NT2/D1 (cell line): ENCODE measurements at places on chromosomes 12 and 14.

DNA sequence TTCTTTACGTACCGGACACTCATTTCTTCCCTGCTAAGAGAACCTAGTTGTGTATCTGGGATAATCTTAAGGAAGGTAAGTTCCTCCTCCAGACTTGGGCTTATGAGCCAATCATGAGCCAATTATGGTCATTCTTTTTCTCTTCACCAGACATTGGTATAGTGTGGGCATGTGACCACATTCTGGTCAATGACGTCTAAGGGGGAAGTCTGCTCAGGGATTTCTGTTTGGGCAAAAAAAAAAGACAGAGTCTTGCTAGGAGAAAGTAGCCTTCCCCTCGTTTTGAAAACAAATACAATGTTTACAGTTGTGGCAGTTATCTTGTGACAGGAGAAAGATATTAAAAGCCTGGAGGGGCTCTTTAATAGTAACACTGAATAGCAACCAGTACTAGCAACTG, 20.1 kb upstream of the PLXNC1 start:
- DNase-seq = no peak

- no peak for DNase-seq
Measured at GRCh38 chr12:10783252-10783651, 19.2 kb downstream of the TAS2R7 start.

GRCh38 chr12:116236148-116236731, 41.3 kb downstream of the MED13L start:
- DNase-seq = no peak

- DNase-seq = no peak
Measured at GRCh38 chr14:102822311-102822863, 45.1 kb downstream of the TRAF3 start.

GRCh38 chr12:94235848-94236247, 87.5 kb downstream of the PLXNC1 start:
- no peak for DNase-seq

DNA sequence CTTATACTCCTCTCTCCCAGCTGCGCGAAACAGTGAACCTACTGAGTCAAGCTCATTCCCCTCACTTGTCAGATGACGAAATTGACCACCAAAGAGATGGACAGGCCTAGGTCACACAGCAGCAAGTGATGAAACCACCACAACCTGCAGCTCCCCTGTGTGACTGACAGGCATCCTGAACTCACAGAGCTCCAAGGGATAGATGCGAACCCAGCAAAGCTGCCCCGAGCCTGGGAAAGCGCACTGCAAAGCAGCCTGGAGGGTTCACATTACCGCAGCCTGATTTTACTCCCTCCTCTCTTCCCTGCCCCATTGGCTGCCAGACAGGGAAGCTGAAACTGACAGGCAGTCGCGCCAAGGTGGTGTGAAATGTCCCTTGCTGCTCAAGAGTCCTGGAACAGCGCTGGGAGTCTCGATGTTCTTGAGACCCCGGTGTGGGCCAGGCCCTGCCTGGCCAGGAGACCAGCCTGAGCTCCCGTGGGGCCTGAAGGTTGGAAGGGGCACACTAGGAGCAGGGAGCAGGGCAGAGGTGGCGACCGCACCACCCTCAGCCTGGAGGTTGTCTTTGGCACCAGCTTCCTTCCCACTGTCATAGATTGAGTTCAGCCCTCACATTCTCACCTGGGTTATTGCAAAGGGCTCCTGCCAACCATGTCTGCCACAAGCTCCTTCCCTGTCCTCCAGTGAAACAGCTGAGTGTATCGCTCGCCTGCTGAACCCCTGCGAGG, 36.3 kb downstream of the SNRNP35 start:
- no peak for DNase-seq

DNA sequence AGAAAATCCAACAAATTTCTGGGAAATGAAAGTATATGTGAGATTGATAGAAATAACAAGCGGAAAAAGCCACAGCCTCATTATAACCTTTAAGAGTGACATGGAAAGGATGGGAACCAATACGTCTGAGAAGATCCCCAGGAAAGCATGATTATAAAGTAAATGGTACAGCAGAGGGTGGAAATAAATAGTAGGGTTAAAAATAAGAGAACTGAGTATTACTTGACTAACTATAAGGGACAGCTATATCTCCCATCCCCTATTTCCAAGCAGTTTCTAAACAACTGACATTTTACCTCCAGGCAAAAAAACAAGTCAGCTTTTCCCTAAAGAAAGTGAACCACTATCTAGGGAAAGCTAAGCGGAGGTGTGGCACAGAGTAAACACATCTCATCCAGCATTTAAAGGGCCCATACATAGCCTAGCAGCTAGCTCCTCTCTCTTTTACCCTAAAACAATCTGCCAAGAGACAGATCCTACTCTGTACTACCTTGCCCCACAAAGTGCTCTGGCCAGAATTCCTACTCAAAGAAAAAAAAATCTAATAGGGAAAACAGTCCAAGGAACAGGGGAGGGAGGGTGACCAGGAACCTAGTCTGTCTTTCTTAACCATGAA, 11.2 kb downstream of the OSBPL8 start:
- DNase-seq = no peak

GRCh38 chr14:102493096-102493495, 16.5 kb downstream of the ANKRD9 start:
- DNase-seq = no peak

DNA sequence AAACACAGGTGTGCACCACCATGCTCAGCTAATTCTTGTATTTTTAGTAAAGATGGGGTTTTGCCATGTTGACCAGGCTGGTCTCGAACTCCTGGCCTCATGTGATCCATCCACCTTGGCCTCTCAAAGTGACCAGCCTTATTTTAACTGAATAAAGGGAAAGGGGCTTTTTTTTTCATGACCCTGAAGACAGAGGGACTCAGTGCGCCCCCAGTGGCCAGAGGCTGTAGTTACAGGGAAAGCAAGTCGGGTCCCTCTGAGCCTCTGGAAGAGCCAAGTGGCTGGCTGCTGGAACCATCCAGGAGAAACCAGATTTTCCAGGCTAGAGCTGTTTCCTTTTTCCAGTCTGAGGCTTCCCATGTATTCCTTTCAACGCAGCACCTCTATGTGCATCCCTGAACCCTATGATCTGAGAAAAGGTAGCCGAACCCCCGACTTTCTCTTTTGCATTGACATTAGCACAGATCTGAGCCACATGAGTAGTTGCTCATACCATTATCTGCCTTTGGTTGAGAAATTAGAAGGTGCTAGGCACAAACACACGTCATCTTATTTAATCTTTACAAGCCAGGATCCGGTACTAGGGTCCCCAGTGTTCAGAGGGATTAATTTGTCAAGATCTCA, 342.7 kb downstream of the CACNA1C start:
- DNase-seq = peak; percentile 91

DNA sequence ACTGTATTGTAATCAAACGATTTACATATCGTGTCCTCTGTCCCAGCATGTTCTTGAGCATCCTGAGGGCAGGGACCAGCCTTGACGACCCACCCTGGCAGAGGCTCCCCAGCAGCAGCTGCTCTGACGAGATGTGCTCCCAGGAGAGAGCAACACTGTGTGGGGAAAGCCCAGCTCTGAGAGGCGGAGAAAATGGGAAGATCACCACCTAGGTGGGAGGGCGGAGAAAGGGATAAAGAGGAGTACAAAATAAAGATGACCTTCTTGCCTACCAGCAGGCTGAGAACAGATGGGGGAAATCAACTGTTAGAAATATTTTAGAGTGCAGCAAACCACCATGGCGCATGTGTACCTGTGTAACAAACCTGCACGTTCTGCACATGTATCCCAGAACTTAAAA, 71.5 kb upstream of the CAPRIN2 start:
- DNase-seq = no peak

GRCh38 chr12:90871726-90872096, 83.3 kb downstream of the CCER1 start:
- no peak for DNase-seq

DNA sequence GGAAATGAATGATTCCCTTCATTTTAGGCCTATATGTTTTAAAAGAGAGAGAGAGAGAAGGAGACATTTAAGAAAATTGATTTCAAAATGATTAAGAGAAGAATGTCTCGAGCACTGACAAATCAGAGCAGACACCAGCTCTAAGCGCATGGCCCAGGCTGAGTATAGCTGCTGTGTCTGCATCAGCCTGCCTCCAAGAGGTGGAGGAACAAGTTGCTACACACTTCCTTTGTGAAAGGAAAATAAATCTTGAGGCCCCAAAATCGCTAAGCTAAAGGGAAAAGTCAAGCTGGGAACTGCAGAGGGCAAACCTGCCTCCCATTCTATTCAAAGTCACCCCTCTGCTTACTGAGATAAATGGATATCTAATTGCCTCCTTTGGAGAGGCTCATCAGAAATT, 728.7 kb upstream of the TMEM132C start:
- no peak for DNase-seq

DNA sequence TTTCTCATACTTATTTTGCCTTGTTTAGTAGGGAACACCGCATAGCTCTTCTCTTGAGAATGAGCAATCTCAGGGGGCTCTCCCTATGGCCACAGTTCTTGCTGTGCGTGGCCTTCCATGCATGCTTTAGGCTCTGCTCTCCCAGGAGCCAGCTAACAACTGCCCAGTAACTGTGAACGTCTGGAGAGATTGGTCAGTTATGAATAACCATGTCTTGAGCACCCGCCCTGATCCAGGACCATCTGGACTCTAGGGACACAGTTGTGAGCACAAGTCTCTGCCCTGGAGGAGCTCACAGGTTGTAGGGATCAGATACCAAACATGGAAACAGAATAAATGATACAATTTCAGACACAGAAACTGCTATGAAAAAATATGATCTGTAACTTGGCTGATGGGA, 12.1 kb downstream of the PSMC1 start:
- DNase-seq = no peak

DNA sequence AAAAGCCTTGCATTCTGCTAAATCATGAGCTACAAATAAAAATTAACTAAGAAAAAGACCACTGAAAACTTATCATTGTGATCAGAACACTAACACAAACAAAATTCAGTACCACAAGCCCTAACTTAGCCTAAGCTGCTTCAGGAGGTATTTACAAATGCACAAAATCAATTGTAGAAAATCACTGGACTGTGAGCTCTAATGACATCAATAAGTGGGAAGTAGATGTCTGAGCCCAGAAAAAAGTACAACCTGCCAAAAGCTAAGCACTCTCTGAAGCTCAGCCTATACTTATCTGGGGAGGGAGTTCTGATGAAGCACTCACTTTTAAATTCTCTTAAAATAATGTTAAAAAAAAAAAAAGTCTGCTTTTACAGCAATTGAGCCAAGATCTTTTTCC, 92.9 kb downstream of the SLCO1B1 start:
- DNase-seq = no peak

DNA sequence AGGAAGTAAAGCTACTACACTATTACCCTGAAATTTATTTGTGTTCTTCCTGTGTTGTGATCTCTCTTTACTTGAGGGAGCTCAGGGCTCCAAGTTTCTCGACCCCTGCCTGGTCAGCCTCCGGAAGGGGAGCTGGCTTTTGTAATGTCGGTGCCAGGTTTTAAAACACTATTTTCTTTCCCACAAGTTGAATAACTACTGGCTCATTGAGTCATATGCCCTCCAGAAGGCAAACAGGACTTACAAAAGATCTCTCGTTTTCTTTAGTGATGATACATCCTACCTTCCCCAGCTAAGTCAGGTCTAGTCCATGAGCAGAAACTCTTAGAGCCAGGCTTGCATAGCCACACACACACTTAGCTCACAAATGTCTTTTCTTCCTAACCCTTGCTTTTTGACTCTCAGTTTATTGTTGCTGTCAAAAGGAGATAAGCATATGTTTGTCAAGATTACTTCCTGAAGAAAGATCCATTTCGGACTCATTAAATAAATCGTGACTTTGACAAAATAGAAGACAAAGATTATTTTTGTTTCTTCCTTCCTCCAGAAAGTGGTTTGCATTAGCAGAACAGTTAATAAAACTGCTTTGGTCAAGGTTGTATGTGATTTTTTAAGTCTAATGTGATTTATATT, 209.8 kb upstream of the FLRT2 start:
- DNase-seq = no peak

- no peak for DNase-seq
Measured at GRCh38 chr14:100891051-100891450, 12.5 kb downstream of the RTL1 start.

DNA sequence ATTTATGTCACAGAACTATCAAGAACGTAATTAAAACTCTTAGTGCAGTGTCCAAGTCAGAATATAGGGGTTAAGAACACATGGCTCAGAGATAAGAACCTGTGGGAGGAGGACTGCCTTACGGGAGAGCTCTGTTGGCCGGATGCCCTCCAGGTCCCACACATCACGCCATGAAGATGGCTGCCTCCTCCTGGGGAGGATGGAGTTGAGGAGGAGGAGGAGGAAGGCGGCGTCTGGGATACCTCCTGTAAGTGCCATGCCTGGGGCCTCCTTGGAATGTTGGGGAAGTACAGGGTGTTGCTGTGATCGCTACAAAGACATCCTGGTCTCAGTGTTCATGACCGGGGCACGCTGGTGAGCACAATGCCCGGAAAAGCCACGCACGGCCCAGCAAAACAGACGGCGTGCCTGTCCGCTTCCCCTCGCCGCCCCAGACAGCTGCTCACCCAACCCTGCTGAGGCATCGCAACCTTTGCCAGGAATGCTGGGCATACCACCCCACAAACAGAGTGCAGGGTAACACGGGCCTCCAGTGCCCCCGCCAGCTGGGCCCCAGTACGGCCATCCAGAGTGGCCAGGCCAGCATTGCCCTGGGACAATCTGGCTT, 28.7 kb upstream of the CD9 start:
- DNase-seq = no peak

DNA sequence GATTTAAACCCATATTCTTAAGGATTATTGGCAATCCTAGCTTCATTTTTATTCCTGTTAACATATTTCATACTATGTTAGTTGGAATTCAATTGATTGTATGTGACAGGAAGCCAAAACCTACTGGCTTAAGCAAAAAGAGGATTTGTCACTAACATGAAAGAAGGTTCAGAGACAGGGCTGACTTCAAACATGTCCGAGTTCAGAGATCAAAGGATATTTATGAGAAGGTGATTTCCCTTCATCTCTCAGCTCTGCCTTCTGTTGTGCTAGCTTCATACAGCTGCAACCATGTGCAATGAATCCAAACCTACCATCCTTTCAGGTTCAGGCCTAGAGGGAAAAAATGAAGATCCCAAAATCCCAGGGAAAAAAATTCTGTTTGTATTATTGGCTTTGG, 349.7 kb downstream of the ATP23 start:
- DNase-seq = no peak

- no peak for DNase-seq
Measured at GRCh38 chr14:52391881-52392615, 77.9 kb downstream of the PTGER2 start.

- no peak for DNase-seq
Measured at GRCh38 chr14:83746336-83746735, 1783.6 kb upstream of the FLRT2 start.

- no peak for DNase-seq
Measured at GRCh38 chr12:61870658-61871484, 389.3 kb upstream of the USP15 start.

DNA sequence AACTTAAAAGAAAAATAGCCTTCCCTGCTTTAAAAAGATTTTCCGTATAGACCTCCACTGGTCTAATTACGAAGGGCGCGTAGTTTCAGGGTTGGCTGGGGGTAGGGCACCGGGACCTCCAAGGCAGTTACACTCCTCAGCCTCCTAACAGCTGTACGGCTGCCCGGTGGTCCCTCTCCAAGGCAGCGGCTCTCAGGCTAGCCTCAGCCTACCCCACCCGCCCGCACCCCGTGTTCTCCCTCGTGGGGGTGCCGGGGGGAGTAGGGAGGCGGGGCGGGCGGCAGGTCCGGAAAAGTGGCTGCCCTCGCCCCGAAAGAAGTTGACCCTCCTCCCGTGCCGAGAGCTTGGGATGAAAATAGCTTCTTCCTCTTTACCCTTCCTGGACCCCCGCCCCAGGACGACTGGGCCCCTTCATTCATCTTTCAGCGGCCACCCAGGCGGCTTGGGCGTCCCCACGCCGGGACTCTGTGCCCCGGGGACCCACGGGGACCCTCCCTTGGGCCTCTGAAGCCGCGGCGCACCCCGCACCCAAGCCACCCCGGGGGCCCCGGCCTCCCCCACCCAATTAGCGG, 991 bp upstream of the RCOR1 start:
- no peak for DNase-seq
